ENCODE measurements at places on chromosomes 2 and 18. TPM values are rescaled to one million over a fixed set of nuclear protein-coding genes. Genes with fewer than 3 reads are reported as not detected.

KCNF1 gene
- not detected for total RNA-seq

DUSP11 gene
- total RNA-seq = 36.3 TPM

SP140L gene
- total RNA-seq = 11.5 TPM

DSG4 gene
- total RNA-seq = not detected

CROCC2 gene
- total RNA-seq = 0.49 TPM

CHRNA1 gene
- not detected for total RNA-seq

NEUROD1 gene
- not detected for total RNA-seq

TTL gene
- 11.0 TPM for total RNA-seq

CGREF1 gene
- 2.2 TPM for total RNA-seq

GCG gene
- total RNA-seq = not detected

DNA sequence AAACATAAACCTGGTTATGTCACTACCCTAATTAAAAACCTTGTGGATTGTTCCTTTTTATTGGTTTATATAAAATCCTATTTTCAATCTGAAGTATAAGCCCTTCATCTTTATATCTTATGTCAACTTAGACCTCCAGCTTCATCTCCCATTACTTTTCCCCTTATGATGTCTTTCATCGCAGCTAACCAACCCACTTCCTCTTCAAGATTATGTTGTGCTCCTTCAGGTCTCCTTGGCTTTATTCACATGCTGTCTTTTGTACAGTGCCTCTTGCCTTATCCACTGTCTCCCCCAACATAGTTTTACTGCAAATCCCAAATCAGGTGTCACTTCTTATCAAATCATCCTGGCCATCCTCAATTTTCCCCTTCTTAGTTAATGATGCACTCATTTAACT lies 25.9 kb downstream of the MBD5 start:
- no peak for DNase-seq

DNA sequence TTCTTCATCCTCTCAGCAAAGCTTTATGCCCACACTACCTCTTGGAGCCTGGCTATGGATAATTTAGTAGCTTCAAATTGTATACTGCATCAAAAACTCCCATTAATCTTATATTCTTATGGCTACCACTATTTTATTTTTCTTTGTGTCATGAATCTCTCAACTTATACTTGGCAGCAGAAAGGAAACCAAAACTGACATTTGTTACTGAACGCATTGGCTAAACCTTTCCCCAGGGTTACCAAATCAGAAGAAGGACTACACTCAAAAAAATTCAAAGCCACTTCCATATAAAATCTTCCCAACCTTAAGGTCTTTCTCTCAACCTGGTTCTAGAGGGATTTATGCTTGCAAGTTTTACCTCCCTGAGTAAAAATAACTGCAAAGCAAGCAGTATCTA lies 97.0 kb upstream of the REG3G start:
- DNase-seq = no peak

- DNase-seq = peak; percentile 81
Observed at GRCh38 chr18:13379062-13379865, 160.7 kb downstream of the LDLRAD4 start.

GRCh38 chr2:237882510-237883481 lies 23.4 kb downstream of the RAMP1 start:
- DNase-seq = no peak

- no peak for DNase-seq
Observed at GRCh38 chr2:152718909-152719645, 657 bp downstream of the ARL6IP6 start.

GRCh38 chr2:100137866-100138570 lies 4.4 kb downstream of the AFF3 start:
- DNase-seq = no peak

DNA sequence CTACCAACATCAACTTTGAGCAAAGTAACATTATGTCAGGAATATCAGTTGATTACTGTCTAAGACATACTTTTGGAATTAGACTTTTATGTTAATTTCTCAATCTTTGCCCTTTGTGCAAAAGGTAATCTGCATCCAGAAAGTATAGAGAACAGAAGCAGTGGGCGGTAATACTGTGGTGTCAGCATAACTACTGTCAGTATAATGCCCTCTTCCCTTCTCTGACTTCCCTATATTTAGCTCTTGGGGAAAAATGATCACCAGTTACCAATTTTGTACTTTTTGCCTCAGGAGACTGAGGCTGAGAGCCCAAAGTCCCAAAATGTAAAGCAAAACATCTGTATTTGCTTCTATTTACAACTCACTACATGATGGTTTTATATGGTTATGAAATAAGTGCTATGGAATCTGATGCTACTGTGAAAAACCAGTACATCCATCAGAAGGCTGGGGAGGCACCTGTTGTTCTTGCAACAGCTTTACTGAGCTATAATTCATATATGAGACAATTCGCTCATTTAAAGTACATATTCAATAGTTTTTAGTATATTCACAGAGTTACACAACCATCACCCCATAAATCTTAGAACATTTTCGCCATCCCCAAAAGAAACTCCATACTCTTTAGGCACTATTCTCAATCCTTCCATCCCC lies 51.3 kb upstream of the CD302 start:
- no peak for DNase-seq

DNA sequence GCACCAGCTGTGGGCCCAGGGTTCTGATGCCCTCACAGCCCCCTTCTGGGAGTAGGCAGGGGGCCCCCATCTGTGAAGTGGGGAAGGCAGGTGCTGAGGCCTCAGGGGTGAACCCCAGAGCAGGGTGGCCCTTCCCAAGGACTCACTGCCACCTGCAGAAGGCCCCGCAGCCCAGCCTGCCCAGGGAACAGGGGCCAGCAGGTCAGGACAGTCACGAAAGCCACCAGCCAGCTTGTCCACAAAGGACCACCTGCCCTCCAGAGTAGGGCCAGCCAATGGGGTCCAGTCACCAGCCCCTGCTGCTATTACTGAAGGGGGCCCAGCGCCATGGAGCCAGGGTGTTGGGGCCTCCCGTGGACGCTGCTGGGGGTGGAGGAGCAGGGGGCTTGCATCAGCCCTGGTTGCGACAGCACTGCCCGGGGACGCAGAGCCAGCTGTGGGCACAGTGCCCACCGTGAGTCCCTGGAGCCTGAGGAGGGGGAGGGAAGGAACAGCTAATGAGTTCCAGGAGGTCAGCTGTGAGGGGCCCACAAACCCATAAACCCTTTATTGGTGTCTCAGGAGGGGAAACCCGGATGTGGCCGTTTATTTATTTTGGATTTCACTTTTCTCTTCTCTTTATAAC lies 11.5 kb upstream of the SNED1 start:
- DNase-seq = no peak

- DNase-seq = no peak
Observed at GRCh38 chr2:45403036-45403435, 208.0 kb downstream of the SRBD1 start.

DNA sequence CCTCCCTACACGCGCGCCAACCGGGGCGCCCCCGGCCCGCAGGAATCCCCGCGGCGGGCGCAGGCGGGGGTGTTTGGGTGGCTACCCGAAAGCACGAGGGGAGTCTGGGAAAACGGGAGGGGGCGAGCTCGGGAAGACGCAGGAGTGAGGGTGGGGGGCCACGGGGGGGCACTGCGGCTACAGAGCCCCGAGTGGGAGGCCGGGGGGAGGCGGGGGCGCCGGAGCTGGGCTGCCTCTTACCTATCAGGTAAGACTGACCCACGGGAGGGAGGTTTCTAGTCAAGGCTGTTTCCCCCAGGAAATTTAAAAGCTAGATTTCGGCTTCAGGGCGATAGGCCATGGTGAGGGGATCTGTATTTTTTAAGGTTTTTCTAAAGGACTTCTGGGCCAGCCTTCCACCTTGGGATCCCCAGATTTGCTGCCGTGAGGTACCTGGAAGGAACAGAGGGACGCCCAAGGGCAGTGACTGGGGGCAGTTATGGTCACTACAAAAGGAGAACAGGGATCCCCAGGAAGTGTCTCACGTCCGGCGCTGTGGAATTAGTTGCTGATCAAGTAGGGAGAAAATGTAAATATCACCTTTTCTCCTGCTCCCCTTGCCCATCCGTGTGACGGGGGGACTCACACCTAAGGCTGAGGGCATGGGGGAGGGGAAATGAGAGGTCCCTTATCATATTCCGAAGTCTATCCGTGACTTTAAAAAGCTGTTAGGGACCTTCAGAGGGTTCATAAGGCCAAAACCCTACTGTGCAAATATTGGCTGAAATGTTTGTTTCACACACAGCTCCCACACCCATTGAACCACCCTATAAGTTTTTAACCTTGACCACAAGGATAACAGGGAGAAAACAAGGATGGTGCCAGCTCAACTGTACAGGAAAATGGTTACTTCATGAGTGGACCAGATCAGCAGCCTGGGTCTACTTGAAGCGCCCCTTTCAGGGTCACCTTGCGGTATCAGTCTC lies 638 bp upstream of the IRS1 start:
- DNase-seq = peak; percentile 88

GRCh38 chr2:126796931-126797621 lies 101.6 kb upstream of the TEX51 start:
- DNase-seq = no peak

DNA sequence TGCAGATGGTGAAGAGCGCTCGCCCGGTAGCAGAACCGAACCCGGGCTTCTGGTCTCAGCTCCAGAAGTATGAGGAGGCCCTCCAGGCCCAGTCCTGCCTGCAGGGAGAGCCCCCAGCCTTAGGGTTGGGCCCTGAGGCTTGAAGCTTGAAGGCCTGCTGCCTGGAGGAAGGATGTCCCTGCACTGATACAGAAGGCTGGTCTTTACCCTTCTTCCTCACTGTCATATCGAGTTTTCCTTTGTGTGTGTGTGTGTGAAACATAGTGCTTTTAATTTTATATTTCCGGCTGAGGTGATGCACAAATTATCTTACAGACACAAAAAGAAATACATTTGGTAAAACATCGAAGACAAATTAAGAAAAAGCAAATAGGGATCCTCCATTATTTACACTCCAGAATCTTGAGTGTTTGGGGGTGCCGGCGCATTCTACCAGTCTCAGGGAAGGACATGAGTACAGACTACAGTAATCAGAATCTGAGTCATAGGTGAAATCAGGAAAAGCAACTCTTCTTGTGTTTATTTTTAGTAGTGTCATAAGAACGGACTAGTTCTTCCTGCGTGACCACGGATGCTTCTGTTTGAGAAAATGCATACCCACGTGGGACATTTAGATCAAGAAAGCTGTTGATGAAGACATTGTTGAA lies 1.3 kb downstream of the DUSP28 start:
- no peak for DNase-seq

GRCh38 chr2:127361929-127362885 lies 25.6 kb downstream of the MAP3K2 start:
- DNase-seq = no peak

DNA sequence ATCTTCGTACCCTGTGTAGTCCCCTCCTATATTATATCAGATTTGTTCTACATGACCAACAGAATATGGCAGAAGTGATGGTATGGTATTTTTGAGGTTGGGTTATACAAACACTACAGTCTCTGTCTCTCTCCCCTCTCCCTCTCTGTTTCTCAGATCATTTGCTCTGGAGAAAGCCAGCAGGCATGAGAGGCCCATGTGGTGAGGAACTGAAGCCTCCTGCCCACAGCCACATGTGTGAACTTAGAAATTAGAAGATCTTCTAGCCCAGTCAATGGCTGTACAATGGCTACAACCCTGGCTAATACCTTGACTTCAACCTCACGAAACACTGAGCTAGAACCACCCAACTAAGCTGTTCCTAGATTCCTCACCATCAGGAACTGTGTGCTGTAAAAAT lies 250.6 kb downstream of the SMAD2 start:
- no peak for DNase-seq

- no peak for DNase-seq
Observed at GRCh38 chr2:120710256-120710655, 25.4 kb upstream of the GLI2 start.

Data from vagina (tissue), 2 donors.